ENCODE measurements at places on chromosomes 6 and 20. TPM values are rescaled to one million over a fixed set of nuclear protein-coding genes. Genes with fewer than 3 reads are reported as not detected.
A peak's percentile ranks its signal among the peaks of the same experiment; 100 is the strongest.

DNA sequence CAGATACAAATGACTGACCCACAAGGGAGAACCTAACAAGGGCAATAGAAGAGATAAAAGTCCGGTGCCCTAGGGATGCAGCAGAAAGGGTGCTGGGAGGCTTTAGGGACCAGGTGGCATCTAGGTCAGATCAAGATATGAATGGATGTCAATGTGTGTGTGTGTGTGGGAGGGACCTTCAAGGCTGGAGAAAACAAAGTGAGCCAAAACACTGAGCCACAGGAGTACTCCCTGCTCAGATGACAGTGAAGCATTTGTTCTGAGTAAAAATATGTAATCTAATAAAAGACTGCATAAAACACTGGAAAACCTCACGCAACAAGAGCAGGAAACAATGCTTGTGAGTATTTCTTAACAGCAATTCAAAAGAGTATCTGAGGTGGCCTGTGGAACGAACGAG lies 28.2 kb downstream of the ZNF337 start:
- H3K27ac ChIP-seq = no peak overlapping the region
- H3K27me3 ChIP-seq = no peaks in the 10 kb centered on the region
- 0 out of 2 replicates have a peak, but pooled peaks cover 2% of the 10 kb centered on the region for H3K36me3 ChIP-seq
- H3K4me1 ChIP-seq = no peaks in the 10 kb centered on the region
- DNase-seq = no peak

GRCh38 chr6:48183178-48183577 lies 72.2 kb upstream of the PTCHD4 start:
- DNase-seq = peak; percentile 79
- H3K27ac ChIP-seq = peak overlapping the region; percentile 54
- H3K4me3 ChIP-seq = no peak overlapping the region
- no peaks in the 10 kb centered on the region for H3K27me3 ChIP-seq

DNA sequence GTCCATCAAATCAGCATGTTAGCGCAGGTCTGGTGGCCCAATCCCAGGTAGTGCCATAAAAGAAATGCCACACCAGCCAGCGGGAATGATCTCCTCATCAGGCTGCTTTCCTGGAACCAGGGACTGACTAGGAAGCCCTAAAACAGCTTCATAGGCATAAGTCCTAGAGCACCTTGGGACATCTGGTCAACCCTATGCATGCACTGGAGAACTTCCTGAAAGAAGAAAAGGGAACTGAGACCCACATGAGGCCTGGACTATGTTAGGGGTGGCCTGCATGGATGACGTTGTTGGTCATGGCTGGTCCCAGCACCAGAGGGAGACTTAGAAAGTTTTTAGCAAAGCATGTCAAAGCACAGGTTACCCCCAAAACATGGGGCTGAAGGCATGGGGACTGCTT lies 7.6 kb upstream of the KCNK16 start:
- H3K36me3 ChIP-seq = no peaks in the 10 kb centered on the region
- H3K27me3 ChIP-seq = peaks cover 35% of the 10 kb centered on the region
- H3K27ac ChIP-seq = no peak overlapping the region
- no peaks in the 10 kb centered on the region for H3K4me1 ChIP-seq
- no peak overlapping the region for H3K4me3 ChIP-seq

CD109 gene
- total RNA-seq = 16.8 TPM

- H3K4me3 ChIP-seq = no peak overlapping the region
- H3K36me3 ChIP-seq = no peaks in the 10 kb centered on the region
- H3K27ac ChIP-seq = no peak overlapping the region
- H3K4me1 ChIP-seq = 0 out of 2 replicates have a peak, but pooled peaks cover 1% of the 10 kb centered on the region
Measured at GRCh38 chr6:81820980-81821379, 68.5 kb upstream of the TENT5A start.

- peak overlapping the region; percentile 50 for H3K27ac ChIP-seq
- H3K36me3 ChIP-seq = no peaks in the 10 kb centered on the region
- peak overlapping the region; percentile 95 for H3K4me3 ChIP-seq
- peaks cover 20% of the 10 kb centered on the region for H3K4me1 ChIP-seq
- DNase-seq = no peak
Measured at GRCh38 chr20:33992145-33992922, 1.4 kb upstream of the RALY start.

DNA sequence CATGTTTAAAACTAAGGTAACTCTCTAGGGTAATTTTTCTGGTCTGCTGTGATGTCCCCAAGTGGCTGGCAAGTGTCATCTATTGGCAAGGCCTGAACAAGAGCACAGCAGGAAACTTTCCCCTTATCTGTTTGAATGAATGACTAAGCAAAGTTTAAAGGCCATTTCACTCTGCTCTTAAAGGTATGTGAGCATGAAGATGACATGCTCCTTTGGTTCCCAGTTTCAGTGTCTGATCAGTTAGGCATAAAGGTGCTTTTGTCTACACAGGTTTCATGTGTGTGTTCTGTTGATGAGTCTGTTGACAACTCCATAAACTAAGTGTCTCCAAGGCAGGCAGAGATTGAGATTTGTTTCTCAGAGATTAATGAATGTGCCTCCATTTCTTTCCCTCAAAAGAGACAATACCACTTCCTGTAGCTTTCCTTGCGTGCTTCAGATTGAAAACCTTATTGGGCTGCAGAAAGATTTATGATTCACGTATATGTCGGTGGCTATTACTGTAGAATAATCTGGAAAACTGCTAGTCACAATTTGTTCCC lies 83.9 kb downstream of the MAP3K7 start:
- H3K36me3 ChIP-seq = no peaks in the 10 kb centered on the region
- H3K4me3 ChIP-seq = no peak overlapping the region
- H3K27ac ChIP-seq = no peak overlapping the region
- DNase-seq = no peak
- H3K4me1 ChIP-seq = no peaks in the 10 kb centered on the region
- H3K27me3 ChIP-seq = no peaks in the 10 kb centered on the region

- H3K4me3 ChIP-seq = no peak overlapping the region
- no peak overlapping the region for H3K27ac ChIP-seq
- no peaks in the 10 kb centered on the region for H3K36me3 ChIP-seq
- H3K4me1 ChIP-seq = peaks cover 15% of the 10 kb centered on the region
- no peaks in the 10 kb centered on the region for H3K27me3 ChIP-seq
Measured at GRCh38 chr6:138560130-138560860, 61.0 kb upstream of the NHSL1 start.

MEP1A gene
- total RNA-seq = not detected

FLOT1 gene
- total RNA-seq = 401 TPM

RWDD2A gene
- total RNA-seq = 0.63 TPM

DNA sequence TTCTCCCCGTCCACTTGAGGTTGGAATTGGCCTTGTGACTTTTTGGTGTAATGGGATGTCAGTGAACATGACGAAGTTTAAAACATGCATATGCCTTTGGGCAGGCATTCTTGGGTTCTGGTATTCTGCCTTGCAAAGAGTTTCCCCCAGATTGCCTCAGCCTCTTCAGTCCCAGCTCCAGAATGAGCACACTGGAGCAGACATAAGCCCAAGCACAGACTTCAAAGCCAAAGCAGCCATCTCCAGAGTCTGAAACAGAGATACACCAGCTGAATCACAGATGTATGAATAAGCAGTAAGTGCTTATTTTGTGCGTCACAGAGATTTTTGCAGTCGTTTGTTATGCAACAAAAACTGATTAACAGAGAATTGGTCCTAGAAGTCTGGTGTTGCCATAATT lies 546.0 kb downstream of the FRK start:
- no peak overlapping the region for H3K27ac ChIP-seq
- no peaks in the 10 kb centered on the region for H3K36me3 ChIP-seq
- H3K4me1 ChIP-seq = no peaks in the 10 kb centered on the region
- H3K27me3 ChIP-seq = no peaks in the 10 kb centered on the region
- no peak for DNase-seq

DNA sequence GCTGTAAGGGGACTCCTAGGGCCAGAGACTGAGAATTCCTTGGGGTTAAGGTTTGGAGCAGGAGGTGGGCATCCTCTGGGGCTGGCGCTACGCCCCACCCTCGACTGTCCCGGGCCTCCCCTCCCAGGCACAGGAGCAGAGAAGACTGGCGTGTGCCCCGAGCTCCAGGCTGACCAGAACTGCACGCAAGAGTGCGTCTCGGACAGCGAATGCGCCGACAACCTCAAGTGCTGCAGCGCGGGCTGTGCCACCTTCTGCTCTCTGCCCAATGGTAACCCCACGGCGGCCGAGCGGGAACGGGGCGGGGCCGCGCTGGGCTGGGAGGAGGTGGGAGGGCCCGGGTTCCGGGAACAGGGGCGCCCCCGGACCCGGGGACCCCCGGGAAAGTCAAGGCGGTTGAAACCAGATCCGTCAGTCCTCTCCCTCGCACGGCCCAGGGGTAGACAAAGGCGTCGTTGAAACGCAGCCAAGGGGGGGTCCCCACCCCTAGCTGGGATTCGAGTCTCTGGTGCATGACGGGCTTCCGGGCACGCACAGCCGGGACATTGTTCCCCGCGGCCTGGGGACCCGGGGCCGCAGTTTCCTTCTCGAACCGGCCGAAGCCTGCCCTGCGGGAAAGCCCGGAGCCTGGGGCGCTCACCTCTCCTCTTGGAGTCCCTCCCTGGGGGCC lies 844 bp downstream of the WFDC2 start:
- DNase-seq = no peak
- H3K4me1 ChIP-seq = no peaks in the 10 kb centered on the region
- H3K27me3 ChIP-seq = peaks cover 12% of the 10 kb centered on the region
- H3K36me3 ChIP-seq = no peaks in the 10 kb centered on the region
- no peak overlapping the region for H3K4me3 ChIP-seq
- H3K27ac ChIP-seq = no peak overlapping the region

DNA sequence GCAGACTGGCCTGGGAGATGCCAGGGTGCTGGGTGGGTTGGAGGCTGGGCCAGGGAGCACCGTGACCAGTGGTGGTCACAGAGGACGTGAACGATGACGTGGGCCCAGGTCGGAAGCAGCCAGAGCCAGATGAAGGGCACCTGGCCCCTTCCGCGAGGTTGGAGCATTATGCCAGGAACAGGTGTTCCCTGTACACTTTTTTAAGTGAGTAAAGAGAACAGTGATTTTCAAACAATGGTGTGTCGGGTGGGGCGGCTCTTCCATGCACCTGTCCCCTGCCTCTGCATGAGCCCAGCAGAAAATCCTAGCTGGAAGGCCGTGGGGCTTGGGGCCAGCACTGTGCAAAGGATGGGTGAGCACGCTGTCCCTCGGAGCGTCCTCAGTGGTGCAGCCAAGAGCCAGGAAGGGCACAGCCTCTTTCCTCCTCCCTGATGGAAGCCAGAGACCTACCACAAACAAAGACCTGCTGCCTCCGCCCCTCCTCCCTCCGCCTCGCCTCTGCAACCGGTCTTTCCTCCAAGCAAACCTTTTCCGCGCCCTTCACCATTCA lies 350.5 kb downstream of the ZFAND3 start:
- peaks cover 13% of the 10 kb centered on the region for H3K4me1 ChIP-seq
- no peak for DNase-seq
- no peak overlapping the region for H3K27ac ChIP-seq
- no peaks in the 10 kb centered on the region for H3K27me3 ChIP-seq
- no peaks in the 10 kb centered on the region for H3K36me3 ChIP-seq

DNA sequence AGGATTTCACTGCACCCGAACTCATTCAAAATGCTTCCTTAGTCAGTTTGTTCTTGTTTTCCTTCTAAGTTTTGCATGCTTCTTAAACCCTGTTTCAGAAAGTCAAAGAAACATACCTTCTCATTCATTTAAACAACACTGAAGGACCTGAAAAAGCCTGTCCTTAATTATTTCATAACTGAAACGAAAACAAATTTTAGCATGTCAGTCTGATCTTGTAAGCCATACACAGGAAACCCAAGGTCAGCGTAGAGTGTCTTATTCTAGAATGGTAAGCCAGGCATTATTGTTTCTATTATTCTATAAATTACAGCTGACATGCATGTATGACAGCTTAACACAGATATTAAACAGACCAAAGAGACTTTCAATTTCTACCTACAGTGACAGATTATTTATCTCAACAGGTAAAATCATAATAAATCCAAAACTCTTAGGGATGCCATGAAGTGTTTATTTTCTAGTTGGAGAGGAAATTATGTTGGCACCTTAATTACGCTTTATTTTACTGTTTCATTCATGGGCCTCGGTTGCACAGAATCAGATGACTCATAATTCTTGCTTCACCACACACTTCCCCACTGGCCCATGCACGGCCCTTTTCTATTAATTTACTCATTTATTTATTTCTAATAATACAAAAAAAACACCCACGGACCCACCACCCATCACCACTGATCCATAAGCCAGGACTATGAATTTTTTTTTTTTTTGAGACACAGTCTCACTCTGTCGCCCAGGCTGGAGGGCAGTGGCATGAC lies 39.3 kb upstream of the DUSP22 start:
- peaks cover 13% of the 10 kb centered on the region for H3K4me1 ChIP-seq
- no peaks in the 10 kb centered on the region for H3K36me3 ChIP-seq
- H3K27me3 ChIP-seq = no peaks in the 10 kb centered on the region
- no peak overlapping the region for H3K27ac ChIP-seq
- no peak overlapping the region for H3K4me3 ChIP-seq

DNA sequence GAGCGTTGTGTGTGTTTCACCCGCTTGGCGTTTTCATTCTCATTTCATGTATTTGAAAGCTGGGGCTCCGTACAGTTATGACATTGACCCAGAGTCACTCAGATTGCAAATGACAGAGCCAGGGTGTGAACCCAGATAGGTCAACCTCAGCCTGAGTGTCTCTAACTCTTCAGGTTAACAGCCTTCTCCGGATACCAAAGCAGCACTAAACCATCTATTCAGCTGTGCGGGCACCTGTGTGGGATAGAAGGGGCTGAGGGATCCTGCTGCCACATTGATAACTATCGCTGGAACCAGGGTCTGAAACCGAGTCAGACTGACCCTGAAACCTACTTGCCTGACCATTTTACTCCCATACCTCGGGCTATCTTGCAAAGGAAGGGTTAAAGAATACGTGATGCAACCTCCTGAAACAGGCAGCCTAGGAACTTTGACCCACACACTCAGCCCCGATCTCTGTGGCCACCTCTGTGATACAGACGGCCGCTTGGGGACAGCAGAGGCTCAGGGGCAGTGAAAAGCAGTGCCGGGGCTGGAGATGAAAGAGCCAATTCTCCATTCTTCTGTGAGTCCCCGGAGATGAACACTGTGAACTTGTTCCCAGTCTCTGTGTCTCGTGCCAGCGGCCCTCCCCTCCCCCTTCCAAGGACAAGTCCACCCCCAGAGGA lies 233.5 kb upstream of the QKI start:
- DNase-seq = peak; percentile 77
- no peaks in the 10 kb centered on the region for H3K36me3 ChIP-seq
- H3K4me1 ChIP-seq = peaks cover 4% of the 10 kb centered on the region
- no peak overlapping the region for H3K4me3 ChIP-seq
- no peak overlapping the region for H3K27ac ChIP-seq
